ENCODE measurements at places on chromosomes 5 and 9.

DNA sequence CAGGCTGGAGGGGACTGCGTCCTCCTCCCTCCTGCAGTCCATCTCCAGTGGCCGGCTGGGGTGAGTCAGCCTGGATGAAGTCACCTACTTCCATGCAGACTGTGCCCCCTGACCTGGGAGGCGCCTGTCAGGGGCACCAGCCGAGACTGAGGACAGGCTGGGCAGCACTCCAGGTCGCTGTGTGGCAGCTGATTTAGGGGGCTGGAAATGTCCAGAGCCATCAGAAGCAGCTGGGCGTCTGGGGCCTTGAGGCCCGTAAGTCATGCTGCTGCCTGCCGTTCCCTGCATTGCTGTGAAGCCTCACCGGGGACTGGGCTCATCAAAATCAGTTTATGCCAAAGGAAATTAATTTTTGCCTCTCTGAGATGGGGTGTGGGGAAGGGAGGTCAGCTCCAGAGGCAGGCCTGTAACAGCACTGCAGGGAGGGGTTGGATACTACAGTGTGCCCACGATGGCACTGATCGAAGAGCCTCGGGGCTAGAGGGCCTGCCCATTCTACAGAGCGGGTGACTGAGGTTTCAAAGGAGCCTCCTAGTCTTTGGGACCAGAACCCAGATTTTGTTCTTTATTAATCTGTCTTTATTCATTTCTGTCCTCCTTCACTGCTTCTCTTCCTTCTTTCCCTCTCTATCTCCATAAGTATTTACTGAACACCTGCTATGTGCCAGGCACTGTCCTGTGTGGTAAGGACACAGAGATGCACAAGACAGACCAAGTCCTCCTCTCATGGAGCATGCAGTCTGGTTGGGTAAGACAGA lies 70.4 kb upstream of the PSD2 start:
- peak; percentile 84 for DNase-seq

GRCh38 chr5:171743436-171744076 lies 42.1 kb upstream of the SMIM23 start:
- no peak for DNase-seq

DNA sequence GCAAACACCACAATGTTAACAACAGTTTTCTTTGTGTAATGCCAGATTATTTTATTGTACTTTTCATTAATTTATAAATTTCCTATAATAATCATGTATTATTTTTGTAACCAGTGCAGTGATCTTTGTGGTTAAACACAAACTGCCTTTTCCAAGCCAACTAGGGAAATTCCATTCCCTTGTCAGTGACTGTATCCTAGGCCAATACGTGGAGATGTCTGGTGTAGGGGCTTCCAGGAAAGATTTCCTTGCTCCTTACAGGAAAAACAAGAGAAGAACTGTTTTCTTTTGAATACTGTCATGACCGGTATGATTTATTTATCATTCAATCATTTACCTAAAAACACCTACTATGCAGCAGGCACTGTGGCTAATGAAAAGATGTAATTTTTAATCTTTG lies 31.4 kb downstream of the FANCC start:
- DNase-seq = peak; percentile 26

- peak; percentile 84 for DNase-seq
Measured at GRCh38 chr5:54895816-54896341, 89.5 kb downstream of the ESM1 start.

DNA sequence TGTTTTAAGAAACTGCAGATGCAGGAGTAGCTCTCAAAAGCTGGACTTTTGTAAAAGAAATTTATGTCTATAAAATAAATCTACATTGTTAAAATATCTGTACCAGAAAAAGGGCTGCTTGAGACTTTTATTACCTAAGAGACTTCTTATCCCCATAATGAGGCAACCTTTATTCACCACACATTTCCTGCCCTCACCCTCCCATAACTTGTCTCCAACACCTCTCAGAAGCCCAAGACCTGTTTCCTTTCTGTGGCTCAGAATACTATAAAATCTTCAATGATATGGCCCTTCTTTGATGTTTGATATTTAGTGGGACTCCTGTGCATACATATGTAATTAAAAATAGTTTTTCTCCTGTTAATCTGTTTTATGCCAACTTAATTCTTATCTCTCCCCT lies 141.5 kb upstream of the FER start:
- DNase-seq = no peak

- no peak for DNase-seq
Measured at GRCh38 chr5:139245637-139246339, 47.6 kb upstream of the SIL1 start.

DNA sequence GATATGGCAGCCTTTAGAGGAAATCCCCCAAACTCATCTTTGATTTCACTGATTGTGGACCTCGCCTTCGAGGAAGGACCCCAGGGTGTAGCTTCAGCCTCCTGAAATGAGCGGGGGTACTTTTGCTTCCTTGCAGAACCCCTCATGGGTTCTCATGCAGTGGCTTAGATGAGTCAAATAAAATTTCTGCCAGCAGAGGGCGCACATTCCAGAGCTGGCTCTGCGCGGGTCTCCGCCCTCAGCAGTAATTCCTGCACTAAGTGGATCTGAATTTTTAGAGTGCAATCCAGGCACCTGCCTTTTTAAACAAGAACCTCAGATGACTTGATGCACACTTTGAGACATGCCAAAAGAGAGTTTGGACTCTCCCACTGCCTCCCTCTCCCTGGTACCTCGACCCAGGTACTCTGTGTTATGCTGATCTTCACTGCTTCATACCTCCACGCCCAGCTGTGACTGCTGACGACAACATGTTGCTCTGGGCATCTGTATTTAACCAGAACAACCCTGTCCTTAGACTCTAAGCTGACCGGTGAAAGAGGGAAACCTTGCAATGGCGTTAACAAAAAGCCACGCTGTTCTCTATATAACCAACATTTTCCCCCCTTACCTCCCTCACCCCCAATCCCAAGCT lies 7.3 kb downstream of the EGFLAM start:
- DNase-seq = peak; percentile 83
